ENCODE measurements at places on chromosomes 3 and 15.

DNA sequence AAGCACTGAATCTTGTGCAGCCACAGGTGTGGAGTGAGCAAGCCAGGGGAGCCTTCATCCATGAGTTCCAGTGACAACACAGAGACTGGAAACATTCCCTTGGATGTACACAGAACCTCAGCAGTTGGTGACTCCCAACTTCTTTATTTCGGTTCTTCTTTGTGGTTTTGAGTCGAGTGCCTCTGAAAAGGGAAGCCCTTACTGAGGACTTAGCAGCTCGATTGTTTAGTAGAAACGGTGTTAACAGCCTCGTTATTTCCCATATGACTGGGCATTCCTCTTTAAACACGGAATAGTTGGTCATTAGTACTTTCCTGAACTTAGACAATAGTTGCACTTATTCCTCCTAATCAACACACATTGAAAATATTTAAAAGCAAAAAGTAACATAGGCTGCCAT, 7.7 kb downstream of the SLCO3A1 start:
- DNase-seq, result no peak

GRCh38 chr3:128301186-128302023, 148.1 kb downstream of the EEFSEC start:
- no peak for DNase-seq

DNA sequence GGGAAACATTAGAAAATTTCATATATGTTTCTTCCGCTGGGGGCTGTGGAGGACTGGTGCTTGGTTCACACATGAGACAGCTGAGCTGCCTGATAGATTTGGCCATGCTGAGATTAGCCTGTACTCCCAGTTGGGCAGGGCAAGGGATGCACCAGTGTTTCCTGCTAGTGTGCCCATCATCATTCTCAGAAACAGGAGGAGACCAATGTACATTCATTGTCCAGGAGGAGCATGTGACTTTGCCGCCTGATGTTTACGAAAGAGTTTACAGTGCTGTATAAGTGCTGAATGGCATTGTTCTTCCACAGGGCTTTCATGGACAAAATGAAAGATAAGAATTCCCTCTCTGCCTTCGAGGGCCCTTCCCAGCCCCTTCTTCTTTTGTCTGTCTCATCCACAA, 311.1 kb upstream of the THBS1 start:
- no peak for DNase-seq

GRCh38 chr3:36988356-36988755, 4.6 kb downstream of the EPM2AIP1 start:
- no peak for DNase-seq

GRCh38 chr15:39391230-39391629, 189.6 kb upstream of the THBS1 start:
- DNase-seq, result no peak

- DNase-seq, result no peak
These were observed 75.9 kb downstream of the VGLL4 start for GRCh38 chr3:11567516-11568467.

DNA sequence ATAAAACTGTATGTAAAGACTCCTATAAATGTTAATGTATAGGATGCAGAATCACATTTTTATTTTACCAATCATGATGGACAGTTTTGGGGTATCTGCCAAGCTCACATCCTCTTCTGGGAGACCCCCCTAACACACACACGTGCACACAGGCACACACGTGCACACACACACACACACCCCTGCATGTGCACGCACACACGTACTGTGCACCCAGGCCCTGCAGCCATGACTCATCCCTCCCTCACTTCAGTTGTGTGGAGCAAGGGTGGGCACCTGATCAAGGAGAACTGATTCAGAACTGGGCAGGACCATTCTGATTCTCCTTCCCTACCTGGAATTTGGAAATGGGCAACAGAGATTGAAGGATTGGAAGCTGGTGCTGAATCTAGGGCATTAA, 16.0 kb upstream of the MINDY4B start:
- DNase-seq, result no peak

GRCh38 chr3:32021748-32022147, 40.2 kb downstream of the ZNF860 start:
- no peak for DNase-seq

DNA sequence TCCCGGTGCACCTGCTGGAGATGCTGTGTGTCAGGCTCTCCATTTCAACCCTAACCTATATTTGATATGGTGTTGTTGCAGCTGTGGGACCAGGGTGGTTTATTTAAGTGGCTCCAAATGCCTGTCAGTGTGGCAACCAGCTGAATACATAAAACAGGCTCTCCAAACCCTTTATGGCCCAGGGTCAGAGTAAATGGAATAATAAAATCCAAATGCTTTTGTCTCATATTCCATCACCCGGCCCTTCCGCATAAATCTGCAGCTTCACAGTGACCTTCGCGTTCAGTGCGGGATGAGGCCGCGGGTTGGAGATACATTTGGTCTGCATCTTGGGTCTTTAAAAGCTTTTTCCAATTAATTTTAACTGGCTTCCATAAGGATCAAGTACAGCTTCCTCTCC, 382.1 kb upstream of the NR2F2 start:
- no peak for DNase-seq

DNA sequence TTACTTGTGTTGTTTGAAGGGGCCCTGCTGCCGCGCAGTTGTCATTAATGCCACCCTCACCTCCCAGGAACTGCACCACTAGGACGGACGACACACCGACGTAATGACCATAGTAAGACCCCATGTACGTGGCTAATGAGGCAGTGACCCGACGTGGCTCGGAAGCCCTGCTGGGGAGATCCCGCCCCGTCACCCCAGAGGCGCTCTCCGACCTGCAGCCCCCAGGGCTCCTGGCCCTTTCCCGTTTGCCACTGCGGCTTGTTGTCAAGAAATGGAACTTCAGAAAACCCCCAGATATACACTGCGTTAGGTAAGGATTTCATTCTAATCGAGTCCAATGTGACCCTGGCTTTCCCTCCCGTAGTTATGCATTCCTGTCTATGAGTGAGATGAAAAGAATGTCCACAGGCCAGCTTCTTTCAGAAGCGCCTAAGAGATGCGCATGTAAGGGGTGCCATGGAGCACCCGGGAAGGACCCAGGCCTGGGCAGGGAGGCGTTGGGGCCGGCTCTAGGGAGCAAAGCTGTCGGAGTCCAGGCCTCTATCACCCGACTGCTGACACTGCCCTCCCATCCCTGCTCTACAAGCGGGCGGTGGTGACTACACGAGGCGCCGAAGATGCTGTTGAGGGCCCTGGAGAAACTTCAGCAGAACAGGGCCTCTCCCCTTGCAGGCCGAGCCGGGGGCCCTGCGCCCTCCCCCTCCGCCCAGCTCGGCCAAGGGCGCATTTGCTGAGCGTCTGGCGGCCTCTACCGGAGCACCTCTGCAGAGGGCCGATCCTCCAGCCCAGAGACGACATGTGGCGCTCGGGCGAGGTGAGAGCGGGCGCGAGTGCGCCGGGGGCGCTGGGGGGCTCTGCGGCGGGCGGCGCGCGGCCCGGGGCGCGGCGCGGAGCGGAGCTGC, at the start of gene GABRA5:
TSS of gene GABRA5 (plus strand) at position 765 of the 902 bp plus-strand sequence. CDS start 2,187 bp downstream, outside the sequence.
- DNase-seq, result no peak

- no peak for DNase-seq
These were observed 93.8 kb downstream of the NSUN3 start for GRCh38 chr3:94156626-94157025.

DNA sequence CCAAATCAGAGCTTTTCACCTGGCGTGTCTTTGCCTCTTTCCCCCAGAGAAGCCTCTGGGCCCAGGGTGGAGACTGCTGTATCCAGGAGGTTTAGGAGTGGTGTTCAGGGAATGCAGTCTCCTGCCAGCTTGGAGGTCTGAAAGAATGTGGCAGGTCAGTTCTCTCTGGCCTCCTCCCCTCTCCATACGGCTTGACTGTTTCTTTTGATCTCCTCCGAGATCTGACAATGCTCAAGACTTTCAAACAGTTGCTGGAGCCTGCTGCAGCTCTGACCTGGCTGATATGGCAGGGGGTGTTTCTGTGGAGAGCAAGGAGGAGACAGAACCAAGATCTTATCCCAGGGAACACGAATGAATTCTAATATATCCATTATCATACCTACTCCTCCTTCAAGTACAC, 24.7 kb upstream of the TM4SF4 start:
- DNase-seq, result no peak

DNA sequence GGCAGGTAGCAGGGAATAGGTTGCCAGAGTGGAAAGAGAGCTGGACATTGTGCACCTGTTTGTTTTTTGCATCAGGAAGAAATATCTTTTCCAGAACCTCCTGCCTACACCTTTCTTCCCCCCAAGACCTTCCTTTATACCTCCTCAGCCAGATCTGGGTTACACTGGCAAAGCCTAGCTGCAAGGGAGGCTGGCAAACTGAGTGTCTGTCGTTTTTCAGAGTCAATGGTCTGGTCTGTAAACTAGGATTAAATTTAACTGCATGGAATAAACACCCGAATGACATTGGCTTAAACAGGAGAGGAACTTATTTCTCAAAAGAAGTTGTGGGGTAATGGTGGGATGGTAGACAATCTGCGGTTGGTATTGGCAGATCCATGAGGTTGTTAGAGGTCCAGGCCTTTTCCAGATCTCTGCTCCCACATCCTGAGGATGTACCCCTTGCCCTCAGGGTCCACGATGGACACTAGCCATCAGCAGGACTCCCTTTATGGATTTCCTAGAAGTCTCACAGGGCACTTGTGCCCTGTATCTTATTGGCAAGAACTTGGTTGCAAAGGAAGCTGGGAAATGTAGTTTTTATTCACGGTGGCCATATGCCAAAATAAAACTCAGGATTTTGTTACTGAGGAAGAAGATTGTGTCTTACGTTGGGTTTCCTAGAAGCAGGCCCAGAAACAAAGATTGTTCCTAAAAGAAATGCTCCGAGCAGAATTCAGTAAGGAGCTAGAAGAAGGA, 3.2 kb upstream of the RARRES1 start:
- no peak for DNase-seq

DNA sequence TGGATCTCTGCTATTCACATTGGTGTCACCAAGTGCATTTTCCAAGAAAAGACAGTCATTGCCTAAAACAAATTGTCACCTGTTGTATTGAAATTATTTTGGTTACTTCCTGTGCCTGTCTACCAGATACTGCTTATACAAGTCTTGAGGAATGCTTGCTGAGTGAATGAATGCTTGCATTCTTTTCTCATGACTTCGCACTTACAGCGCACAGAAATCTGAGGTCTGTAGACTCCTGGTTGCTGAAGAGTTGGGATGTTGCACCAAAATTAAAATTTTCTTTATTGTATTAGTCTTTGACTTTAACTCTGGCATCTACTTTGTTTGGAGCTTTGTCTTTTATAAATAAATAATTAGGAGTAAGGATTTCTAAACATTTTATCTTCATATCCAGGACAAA, 28.4 kb downstream of the SH3GL3 start:
- DNase-seq, result no peak

DNA sequence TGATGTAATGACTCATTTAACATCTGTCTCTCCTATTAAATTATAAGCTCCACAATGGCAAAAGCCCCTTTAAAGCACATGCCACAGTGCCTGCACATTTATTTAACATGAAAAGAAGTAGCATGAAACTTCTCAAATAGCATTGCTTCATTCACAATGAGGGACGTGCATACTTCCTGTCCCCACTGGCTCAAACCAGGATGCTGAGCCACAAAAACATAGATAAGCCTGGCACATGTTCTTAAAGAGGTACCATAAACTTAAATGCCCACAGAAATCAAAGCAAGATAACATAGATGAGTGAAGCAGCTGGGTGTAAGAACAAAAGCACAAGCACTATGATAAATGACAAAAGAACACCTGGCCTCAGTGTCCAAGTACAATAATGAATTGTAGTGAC, 3.8 kb downstream of the TP53BP1 start:
- no peak for DNase-seq

GRCh38 chr15:89632563-89633430, 22.5 kb downstream of the KIF7 start:
- no peak for DNase-seq

DNA sequence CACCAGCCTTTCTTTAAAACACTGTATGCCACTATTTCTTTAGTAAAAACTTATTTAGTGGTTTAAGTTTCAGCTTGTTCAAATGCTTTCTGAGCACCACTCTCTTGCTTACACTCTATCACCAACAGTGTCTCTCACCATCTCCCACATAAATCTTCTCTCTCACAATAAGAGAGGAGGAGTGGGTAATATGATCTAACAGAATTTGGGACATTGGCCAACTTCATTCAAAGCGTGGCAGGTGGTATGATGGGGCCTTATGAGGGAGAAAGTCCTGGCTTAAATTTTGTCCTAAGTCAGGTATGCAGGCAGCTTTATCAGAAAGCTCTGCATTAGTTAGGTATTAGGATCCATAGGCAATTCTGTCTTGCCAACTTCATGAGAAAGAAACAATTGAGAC, 1132.5 kb downstream of the TUSC7 start:
- no peak for DNase-seq

GRCh38 chr15:43518197-43518761, 871 bp downstream of the MAP1A start:
- peak; percentile 76 for DNase-seq

- DNase-seq, result peak; percentile 34
These were observed 22.6 kb downstream of the SH3BP5 start for GRCh38 chr3:15309662-15310335.

- no peak for DNase-seq
These were observed 63.4 kb upstream of the ITGA11 start for GRCh38 chr15:68495221-68495950.

GRCh38 chr3:50241713-50242380, 5.8 kb downstream of the GNAI2 start:
- DNase-seq, result no peak

DNA sequence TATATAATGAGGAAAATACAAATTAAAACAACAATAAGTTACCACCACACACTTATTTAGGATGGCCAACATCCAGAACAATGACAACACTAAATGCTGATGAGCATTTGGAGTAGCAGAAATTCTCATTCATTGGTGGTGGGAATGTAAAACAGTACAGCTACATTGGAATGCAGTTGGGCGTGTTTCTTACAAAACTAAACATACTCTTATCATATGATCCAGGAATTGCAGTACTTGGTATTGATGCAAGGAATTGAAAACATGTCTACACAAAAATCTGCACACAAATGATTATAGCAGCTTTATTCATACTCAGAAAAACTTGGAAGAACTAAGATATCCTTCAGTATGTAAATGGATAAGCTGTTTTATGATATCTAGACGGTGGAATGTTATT, 594.2 kb downstream of the ZBBX start:
- DNase-seq, result no peak

DNA sequence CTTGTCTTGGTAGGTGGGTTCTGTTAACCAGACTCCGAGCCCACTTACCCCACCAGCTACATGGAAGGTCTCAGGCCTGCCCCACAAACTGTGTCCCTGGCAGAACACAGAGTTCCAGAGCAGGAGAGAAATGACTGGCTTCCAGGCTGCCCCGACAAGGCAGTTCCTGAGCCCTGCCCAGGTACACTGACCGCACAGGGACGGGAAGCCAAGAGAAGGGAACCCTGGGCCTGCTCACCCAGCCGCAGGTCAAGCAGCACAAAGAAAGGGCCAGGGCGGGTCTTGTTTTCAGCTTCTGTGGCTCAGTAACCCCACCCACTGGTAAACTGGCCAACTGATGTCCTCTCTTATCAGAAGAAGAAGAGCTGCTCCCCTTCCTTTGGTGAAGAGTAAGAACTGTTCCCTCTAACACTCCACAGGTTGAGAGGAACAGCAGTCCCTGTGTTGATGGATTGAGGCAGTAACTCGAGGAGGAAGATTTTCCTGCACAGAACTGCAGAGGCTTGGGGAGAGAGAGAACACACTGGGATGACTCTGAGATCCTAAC, 68.4 kb downstream of the CRTC3 start:
- DNase-seq, result no peak
